ENCODE measurements at places on chromosomes 16 and 17.
A peak's percentile ranks its signal among the peaks of the same experiment; 100 is the strongest.

DNA sequence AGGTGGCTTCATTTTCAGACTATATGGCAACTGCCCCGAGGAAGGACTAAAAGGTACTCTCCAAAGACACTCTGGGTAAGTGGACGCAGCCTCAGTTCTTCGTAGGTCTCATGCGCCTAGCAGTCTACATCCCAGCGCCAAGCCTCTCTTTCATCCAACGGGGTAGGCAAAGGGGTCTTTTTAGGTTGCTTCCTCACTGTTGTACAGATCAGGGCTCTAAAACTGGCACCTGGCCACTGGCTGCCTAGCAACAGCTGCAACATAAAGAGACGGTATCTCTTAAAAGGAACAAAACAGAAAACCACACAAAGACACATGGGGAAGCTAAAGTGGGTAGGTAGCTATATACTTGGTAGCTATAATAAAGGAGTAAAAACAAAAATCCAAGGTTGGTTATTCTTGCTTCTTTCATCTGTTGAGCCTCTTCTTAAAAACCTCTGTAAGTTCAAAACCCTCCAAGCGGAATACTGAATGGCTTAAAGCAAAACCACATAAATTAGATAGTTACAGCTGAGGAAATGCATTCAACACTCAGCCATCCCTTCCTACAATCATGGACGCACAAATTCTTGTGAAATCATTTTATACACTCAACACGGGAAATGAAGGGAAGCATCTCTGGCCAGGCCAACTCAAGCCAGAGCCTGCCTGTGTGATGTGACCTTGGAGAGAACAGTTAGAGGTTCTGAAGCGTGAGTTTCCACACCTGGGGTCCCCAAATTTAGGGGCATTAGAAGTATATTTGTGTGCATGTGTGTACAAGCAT, 22.7 kb downstream of the CYTH1 start:
- DNase-seq: peak; percentile 30

DNA sequence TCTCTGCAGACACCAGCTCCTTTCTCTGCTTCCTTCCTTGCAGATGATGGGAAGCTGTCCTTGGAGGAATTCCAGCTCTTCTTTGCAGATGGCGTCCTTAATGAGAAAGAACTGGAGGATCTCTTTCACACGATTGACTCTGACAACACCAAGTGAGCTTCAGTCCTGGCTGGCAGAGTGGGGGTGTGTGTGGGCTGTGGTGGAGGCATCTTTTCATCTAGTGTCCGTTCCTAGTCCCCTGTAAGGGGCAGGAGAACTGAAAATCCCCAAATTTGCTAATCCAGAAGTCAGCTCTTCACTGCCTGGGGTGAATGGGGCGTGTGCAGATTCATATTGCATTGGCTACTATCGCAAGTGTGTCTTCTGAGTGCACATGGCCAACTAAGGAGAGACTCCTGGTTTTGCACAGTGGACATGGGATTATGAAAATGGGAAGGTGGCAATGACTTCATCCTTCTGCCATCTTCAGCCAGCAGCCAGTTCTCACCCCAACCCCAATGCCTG, 10.4 kb downstream of the NECAB2 start:
- DNase-seq: no peak

DNA sequence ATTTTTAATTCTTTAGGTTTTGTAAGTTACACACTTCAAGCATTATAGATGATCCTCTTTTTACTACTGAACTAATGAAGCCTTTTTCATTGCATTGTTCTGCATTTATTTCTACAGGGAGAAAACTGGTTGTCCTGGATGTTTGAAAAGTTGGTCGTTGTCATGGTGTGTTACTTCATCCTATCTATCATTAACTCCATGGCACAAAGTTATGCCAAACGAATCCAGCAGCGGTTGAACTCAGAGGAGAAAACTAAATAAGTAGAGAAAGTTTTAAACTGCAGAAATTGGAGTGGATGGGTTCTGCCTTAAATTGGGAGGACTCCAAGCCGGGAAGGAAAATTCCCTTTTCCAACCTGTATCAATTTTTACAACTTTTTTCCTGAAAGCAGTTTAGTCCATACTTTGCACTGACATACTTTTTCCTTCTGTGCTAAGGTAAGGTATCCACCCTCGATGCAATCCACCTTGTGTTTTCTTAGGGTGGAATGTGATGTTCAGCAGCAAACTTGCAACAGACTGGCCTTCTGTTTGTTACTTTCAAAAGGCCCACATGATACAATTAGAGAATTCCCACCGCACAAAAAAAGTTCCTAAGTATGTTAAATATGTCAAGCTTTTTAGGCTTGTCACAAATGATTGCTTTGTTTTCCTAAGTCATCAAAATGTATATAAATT, 53.0 kb downstream of the TUBD1 start:
- DNase-seq: no peak

GRCh38 chr16:85829171-85829719, 29.8 kb downstream of the COX4I1 start:
- no peak for DNase-seq

- no peak for DNase-seq
These were observed 11.2 kb downstream of the PIK3R5 start for GRCh38 chr17:8954339-8954738.

DNA sequence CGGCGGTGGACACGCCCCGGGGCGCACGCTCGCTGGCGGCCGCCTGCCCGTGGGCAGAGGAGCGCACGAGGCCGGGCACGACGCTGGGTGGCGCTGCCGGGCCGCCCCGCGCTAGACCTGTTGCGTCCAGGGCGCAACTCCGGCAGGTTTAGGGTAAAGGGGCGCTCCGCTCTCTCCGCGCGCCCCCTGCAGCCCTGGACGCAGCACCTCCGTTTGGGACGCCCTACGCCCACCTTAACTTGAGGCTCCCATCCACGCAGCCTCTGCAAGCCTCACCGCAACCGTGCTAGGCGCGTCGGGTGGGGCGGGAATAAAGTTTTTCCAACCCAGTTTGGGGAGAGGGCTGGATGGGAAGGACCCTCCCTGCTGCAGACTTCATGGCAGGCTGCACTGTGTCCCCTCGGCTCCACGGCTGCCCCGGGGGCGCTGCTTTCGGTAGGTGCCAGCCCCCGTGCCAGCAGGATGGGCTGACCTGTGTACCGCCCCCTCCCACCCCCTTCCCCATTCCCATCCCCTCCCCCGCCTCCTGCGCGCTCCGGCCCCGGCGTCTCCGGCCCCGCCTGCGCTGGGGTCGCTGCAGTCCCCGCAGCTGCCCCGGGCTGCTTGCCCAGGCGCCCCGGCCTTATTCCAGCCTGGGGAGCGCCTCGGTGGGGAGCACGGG, at the start of gene SYT17:
Gene SYT17, plus strand, starts transcription at position 531 of the 661 bp plus-strand sequence. CDS start 407 bp downstream, outside the sequence.
- DNase-seq: no peak

GRCh38 chr17:40101367-40102210, 1.2 kb upstream of the NR1D1 start:
- no peak for DNase-seq

DNA sequence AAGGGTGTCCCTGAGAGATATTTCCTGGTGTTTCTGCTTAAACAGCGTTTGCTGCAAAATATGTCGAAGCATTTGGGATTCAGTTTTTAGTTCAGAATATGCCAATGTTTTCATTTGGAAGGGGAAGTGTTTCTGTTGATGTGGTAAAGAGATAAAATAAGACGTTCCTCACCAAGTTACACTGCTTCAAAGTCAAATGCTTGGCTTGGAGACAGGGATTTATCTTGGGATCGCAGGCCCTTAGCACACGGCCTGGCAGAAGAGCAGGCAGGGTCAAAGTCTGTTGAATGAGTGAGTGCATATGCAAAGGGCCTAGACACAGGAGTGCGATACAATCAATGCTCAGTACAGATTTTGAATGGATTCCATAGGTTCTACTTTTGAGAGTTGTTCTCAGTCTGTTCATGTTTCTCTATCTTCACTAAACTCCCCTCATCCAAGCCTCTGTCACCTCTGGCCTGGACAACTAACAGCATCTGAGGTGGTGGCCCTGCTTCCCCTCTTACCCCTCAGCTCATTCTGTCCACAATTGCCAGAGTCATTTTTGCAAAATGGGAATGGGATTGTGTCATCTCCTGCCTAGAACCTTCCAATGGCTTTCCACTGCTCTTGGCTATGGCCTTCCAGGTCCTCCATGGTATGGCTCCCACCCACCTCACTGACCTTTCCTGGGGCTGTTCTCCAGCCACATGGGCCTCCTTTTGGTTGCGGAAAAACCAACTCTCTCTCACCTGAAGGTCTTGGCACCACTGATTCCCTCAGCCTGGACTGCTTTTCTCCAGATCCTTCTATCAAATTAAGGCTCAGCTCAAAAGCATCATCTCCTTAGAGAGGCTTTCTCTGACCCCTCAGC, 3.2 kb downstream of the DEXI start:
- DNase-seq: no peak

DNA sequence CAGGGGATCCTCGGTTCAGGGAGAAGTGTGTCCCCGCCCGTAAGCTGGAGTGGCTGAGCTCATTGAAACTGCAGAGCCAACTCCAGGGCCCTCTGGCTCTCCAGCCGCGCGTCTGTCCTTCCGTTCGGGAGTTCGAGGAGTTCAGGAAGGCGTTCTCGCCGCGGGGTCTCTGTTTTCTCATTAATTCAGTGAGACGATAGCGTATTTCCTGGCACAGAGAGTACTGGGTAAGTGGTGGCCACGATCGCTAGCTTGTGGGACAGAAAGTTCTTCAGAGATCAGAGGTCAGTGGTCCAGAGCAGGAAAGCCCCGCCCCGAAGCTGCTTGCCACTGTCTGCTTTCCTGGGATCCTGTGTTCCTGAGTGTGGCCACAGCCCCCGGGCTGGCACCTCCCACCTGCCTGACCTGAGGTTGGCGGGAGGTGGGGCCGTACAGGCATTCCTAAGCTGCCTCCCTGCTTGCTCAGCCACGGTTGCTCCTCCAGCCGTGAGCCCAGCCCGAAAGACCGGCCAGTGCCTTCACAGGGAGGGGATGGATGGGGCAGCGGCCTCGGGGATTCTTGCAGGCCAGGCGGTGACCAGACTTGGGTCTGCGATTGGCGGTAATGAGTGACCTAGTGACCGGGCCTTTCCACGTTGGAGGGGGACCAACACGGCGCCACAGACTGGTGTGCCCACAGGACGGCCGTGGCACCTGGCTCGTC, 8.9 kb downstream of the BAIAP2 start:
- no peak for DNase-seq

DNA sequence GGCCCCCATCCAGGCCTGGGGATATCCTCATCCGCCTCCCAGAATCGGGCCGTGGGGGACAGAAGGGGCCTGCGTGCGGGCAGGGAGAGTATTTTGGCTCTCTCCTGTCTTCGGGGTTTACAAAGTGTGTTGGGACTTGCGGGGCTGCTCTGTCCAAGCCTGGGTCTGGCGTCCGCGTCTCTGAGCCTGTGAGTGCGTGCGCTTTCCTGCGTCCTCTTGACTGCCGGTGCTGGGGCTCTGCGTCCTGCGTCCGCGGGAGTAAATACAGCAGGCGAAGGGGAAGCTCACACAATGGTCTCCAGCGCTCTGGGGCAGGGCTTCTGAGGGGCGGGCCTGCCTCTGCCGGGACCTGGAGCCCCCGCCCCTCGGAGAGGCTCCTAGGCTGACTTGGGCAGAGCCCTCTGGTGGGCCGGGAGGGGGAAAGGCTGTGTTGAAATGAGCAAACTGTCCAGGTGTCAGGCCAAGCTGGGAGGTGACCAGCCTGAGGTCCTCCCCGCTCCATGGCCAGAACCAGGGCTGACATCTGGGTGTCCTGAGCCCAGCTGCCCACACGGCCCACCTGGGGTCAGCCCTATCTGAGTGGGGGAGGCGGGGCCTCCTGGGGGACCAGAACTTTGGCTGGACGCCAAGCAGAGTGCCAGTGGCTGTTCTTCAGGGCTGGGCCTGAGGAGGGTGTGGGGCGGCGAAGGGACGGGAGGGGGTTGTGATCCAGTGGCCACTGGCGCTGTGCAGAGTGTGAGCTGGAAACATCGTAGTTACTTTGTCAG, 233.6 kb downstream of the SEC14L1 start:
- peak; percentile 83 for DNase-seq

- DNase-seq: no peak
These were observed 18.0 kb downstream of the C16orf87 start for GRCh38 chr16:46812781-46813540.

DNA sequence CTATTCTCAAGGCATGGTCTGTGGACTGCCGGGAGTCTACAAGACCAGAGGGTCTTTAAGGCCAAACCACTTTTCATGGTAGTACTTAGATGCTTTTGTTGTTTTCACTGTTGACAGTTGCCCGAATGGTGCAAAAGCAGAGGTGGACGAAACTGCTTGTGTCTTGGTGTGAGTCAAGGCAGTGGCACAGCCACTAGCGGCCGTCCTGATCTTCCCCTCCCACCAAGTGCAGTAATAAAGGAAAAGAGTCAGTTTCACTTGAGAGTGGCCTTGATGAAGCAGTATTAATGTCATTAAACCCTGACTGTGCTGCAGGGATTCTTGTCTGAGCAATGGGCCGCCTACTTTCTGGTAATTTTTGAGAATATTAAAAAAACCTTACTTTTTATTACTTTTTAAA, 109.1 kb downstream of the PRKCA start:
- no peak for DNase-seq

- no peak for DNase-seq
These were observed 403.4 kb downstream of the CDH11 start for GRCh38 chr16:64718486-64718885.

DNA sequence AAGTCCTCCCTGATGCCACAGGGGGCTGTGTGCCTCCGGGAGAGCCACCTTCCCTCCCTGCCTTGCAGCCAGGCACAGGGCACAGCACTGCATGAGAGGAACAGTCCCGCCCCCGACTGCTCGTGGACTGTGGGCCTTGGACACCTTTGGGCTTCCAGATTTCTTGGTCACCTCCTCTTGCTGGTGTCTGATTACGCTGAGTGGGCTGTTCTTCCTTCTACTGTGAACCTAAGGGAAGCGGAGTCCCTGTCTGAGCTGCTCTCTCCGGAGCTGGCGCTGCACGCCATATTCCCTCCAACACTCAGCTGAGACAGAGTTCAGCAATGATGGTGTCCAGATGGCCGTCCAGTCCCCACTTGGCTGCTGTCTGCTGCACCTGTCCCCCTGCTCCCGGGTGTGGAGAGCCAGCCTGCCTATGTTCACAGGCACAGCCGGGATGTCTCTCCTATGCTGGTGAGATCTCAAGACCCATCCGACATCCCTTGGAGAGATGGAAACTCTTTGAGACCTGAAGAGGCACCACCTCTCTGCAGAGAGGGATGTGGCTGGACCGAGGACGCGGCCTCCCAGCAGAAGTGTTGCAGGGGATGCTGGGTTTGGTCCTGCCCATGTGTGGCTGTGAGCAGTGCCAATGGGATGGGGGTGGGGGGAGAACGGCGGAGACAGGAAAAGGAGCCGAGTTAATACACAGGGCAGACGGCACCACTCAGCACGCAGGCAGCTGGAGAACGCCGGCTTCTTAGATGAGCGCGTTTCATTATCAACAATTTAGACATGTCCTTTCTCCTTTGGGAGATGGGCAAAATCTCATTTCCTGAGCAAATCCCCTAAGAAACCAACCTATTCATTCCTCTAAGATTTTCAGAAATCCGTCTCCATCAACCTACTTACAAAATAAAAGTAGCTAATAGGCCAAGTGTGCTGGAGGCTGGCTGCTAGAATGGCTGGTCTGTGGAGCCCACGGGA, 171.9 kb downstream of the ENGASE start:
- peak; percentile 92 for DNase-seq

DNA sequence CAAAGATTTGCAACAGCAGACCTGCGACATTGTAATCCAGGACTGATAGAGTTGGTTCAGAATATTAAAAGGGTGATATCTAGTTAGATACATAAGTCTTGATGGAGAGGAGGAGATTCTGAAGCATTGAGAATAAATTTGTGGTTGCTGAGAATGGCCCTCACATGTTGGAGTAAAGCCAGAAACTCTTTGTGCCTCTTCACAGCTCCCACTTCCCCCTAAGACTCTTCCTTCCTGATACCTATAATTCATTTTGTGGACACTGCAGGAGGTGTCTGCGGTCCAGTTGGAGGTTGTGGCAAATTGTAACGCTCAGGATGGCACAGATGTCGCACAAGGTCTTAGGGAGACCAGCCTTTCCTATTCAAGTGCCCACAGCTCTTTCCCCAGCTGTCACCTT, 17.5 kb downstream of the WWOX start:
- peak; percentile 76 for DNase-seq

Measured in NCI-H524 treated with DMSO at 0.1 percent for 48 hours (cell line).